Activated naive CD8-positive, alpha-beta T cell treated with anti-CD3 and anti-CD28 coated beads, Interleukin-2, amount 10 ng/mL, durations not matched to agents 7 days and 5 days (primary cell): ENCODE measurements at places on chromosomes 2 and 18. TPM values are rescaled to one million over a fixed set of nuclear protein-coding genes. Genes with fewer than 3 reads are reported as not detected.

- no peak for DNase-seq
Measured at GRCh38 chr2:148552675-148553331, 91.7 kb upstream of the EPC2 start.

DNA sequence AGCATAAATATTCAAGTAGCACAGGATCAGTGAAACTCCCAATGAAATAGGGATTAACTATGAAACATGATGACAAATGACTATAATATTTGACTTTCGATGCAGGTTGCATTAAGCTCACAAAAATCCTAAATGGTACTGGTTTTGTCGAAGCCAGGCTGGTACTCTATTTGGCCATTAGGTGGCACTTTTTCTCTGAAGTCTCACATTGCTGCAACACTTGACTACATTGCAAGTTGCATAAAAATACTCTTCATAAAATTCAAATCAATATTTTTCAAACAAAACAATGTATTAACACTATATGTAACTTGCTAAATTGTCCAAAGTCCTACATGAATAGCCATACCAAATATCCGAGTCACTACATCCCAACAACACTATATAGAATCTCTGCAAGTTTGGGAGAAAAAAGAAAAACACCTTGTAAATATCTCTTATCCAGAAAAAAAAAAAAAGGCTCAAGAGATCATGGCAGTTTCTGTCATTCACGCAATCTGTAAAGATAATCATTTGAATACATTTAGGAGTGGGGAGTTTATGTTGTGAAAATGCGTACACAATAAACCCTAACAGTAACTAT, 9.5 kb downstream of the RTTN start:
- no peak for DNase-seq

DNA sequence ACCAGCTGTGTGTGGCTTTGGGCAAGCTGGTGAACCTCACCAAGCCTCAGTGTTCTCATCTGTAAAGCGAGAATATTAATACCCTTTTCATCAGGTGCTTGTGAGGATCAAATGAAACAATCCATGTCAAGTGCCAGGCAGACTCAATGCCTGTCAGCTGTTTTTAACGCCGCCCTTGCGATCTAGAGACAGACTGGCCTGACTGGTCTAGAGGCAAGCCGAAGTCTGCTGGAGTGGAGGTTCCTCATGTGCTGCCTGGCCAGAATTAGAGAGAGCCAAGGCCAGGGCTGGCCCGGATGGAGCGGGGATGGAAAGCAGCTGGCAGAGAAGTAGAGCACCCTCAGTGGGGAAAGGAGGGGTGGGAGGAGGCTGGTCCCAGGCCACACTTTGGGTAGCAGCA, 74.5 kb upstream of the B3GNT7 start:
- DNase-seq = no peak

DNA sequence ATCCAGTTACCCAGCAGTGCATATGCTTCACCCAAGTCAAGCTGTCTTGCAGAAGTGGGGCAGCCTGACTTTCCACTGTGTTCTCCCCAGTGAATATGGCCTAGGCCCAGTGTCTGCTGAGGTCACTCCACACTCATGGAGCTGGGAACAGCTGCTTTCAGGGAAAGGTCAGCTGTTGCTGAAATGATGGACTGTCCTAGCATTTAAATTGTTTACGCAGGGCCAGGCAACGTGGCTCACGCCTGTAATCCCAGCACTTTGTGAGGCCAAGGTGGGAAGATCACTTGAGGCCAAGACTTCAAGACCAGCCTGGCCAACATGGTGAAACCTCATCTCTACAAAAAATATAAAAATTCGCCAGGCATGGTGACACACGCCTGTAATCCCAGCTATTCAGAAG, 86.5 kb downstream of the LIPG start:
- DNase-seq = no peak

DNA sequence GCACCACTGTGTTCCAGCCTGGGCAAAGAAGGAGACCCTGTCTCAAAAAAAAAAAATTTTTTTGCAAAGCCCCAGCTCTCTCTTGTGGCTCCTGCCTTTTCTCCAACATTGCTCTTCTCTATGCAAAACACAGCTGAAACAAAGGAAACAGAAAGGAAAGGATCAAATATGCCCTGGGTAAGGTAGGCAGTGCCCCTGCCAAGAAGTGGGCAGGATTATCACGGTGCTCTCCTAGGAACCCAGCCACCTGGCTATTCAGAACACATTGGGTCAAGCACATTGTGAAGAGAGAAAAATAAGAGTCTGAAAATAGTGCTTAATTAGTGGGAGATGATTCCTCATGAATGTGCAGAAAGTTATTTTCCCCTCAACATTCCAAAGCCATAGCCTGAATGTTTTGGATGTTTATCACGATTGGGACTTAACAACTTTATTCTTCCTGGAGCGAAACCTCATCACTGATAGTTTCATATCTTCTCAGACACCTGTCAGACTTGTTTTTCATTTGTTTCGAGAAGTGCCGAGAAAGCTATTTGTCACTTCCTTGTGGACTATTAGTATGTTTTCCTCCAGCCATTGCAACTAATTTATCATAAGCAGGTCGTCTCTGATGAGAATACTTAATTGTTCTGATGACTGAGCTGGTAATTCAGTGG, 42.7 kb upstream of the RPL31 start:
- DNase-seq = no peak

DNA sequence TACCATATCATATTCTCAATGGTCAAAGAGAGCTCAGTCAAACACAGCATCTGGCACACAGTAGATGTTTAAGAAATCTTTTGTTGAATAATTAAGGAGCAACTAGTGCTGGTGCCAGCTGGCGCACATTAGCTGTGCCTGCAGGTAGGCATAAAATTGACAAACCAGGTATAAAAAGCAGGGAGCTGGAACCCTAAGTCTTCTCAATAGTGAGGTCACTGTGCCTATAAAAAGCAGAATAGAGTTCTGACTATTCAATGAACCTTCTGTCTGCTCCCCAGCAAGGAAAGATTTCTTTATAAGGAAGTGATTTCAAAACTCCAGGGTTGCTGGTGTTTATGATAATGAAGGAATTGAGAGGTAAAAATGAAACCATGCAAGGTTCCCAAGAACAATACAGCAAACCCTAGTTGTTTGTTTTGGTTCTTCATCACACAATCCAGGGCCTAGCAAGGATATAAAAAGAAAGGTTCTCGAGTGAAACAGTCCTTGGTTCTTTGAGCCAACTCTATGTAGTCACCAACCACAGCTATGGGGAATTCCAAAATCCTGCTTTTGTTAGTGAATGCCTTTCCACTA, 76.1 kb downstream of the THADA start:
- DNase-seq = no peak

DNA sequence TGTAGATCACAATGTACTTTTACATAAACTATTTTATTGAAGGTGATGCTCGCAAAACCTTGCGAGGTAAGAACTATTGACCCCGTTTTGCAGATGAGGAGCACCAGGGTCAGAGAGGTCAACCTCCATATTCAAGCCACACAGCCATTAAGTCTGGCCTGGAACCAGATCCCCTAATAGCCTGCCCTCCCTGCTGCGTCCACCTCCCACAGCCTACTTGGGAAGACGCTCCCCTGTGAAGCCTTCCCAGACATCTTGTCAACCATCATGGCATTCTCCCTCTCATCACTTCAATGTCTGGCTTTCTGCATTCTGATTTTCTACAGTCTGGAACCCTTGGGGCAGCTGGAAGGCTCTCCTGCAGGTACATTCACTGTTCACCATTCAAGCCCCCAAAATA, 101.0 kb downstream of the TTC32 start:
- no peak for DNase-seq

GRCh38 chr2:68721482-68722101, 13.0 kb upstream of the ARHGAP25 start:
- no peak for DNase-seq

DNA sequence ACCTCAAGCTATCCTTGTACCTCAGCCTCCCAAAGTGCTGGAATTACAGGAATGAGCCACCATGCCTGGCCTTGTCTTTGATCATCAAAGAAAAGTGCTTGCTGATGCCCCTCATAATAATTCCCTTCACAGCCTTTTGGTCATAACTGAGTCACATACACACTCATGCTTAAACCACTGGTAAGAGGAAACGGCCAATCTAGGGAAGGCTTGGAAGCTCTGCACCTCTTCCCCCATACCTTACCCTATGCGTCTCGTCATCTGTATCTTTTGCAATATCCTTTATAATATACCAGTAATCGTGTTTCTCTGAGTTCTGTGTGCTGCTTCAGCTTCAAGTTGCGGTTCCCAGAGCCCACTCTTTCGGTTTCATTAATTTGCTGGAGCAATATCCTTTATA, 4.8 kb upstream of the RNF138 start:
- no peak for DNase-seq

Gene SULT1C4
- not detected for total RNA-seq
